Epithelial cell of prostate (primary cell): ENCODE measurements at places on chromosomes 6 and 20.

GRCh38 chr20:11018668-11019170 lies 344.9 kb upstream of the JAG1 start:
- no peak for DNase-seq

DNA sequence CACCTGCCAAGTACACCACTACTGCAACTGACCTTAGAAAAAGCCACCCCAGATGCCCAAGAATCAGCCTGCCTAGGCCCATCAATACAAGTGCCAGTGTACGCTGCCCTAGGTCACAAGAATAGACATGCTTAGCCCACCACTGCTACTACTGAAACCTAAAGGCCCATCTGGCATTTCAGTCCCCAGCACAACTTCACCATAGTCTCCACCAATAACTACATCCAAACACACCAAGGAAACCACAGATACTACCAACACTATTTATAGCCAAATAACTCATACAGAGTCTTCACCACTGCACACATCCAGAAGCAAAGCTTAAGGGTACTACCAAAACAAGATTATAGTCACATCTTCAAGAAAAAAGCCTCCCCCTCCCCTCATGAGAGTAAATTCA lies 28.2 kb downstream of the TREML4 start:
- DNase-seq = no peak

DNA sequence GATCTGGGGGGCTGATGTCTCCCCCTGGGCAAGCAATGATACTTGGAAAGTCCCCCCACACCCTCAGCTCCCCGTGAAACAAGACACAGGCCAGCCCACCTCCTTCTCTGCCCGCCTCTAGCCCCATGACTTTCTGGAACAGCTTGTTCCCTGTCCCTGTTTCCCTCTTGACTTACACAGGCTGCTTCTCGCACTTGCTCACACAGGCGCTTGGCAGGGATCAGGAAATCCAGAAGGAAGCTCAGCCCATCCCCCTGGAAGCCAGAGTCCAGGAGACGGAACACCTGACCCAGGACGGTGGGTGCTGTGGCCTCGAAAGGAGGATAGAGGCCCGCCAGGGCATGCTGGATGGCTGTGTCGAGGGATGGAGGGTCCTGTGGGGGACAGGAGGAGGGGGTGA lies 14.8 kb downstream of the KIAA1755 start:
- no peak for DNase-seq

DNA sequence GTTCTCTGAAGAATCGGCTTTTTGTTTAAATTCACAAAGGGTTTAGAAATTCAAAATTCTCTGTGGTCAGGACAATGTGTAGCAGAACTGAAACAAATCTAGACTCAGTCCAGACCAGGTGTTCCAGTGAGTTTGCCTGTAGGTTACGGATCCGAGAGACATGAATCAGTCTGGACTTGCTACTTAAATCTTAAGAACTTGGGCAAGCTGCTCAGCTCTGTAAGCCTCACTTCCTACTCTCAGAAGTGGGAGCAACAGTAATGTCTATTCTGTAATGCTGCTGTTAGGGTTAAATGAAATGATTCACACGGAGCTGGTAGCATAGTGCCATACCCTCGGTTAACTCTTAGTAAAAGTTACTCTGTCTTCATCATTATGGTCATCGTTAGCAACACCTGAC lies 37.7 kb downstream of the HECA start:
- no peak for DNase-seq

DNA sequence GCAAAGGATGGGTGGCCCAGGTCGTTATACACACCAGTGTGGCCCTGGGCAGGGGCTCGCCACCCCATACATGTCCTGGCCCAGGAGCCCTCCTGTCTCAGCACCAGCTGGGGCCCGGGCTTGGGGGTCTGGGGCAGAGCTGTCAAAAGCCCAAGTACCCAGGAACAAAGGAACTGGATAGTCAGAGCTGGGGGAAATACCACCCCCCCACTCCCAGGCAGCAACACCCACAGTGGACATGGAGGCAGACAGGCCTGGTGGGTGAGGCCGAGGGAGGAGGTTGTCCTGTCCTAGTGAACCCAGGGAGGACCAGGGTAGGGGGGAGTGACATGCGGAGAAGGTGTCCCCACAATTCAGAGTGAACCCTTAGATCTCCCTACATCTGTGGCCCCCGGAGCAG lies 406.5 kb downstream of the CDH4 start:
- DNase-seq = no peak

DNA sequence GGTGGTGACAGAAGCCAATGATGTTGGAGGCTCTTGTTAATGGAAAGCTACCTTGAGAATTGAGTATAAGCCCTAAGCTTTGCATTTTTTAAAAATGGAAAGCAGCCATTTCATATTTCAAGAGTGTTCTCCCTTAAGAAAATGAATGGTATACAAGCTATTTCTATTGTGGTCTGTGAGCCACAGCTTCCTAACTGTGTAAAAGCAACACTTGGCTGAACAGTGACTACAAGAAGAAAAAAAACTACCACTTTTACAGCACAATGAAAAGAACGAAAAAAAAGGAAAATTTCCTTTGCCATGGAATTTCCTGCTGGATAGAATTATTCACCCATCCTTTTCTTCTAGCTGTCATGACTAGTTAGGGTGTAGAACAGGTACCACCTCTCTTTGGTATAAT lies 397.1 kb upstream of the BTBD3 start:
- no peak for DNase-seq

DNA sequence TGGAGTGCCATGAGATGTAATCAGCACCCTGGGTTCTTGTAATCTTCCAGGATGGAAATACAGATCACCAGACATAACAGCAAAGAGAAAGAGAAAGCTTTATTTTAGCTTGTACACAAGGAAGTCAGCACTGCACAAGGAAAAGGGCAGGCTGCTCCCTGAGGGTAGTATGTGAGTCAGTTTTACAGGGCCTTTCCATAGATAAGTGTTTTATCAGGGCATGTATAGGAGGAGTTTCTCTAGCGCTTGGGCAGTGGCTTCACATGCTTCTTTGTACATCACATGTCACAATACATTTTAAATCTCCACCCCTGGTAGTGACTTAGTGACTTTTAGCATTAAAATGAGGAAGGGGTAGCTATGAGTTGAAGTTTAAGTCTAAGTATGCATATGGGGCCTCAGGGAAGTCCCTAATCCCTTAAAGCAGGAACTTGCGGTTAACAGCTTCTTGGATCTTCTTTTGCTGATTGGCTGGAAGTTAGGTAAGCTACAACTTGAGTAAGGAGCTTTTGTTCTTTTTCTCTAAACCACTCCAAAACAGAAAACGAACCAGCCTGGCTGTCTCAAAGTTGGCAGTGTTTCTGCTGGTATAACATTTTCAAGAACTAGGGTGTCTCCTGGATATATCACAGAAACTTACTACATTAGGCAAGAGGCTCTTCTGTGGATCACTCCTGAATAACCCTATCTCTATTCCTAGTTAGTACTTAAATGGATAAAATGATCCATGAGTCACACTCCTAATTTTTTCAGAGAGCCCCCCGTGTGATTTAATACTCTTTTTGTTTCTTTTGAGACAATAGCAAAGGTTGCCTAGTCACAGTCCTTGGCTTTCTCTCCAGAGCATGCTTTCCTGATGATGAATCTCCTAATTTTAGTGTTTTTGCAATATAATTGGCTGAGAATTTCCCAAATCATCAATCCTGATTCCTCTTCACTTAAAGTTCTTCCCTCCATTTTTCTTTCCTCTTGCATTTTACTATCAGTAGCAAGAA lies 60.2 kb downstream of the MRAP2 start:
- peak; percentile 14 for DNase-seq

DNA sequence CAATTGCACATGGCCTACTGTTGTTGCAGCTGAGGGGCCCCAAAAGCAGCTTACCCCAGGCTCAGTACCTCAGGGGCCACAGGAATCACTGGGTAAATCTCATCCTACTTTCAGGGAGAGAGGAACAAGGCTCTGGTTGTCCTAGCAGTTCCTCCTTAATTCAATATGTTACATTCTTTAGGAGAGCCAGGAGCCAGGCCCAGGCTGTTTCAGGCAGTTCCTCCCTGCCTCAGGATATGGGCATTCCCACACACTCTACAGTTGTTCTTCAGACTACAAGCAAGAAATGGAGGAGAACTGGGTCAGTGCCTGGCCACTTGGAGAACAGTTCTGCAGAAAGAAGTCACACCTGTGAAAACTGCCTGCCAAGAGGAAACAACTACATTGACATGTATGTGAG lies 9.6 kb upstream of the BTN3A2 start:
- no peak for DNase-seq

DNA sequence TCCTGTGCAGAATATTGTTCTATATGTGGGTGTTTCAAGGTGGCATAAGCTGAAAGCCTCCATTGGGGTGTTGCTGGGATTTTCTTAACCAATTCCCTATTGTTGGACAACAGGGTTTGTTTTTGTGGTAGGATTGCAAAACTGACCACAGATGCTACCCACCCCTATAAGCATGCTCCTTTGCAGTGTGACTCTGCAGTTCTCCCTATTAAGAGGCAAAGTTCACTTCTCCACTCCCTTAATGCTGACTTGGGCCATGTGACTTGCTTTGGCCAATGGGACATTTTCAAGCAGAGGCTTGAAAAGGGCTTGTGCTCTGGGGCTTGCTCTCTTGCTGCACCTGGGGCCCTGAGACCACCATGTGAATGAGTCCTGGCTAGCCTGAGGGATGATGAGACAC lies 8.5 kb upstream of the ANGPT4 start:
- DNase-seq = no peak

DNA sequence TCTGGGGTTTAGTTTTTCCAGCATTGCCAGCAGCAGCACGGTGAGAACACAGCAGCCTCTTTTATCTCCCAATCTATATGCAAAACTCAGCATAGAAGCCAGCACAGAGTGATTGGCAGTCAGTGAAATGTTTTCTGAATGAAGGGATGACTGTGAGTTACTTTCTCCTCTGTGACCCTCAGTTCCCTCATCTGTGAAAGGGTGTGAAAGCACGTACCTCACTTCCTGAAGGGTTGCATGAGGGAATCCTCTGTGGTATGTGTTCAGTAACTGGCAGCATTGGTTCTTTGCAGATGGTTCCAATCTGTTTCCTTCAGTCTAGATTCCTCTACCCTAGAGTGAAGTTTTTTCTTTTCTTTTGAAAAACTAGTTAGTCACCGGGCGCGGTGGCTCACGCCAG lies 40.0 kb downstream of the EFCAB8 start:
- no peak for DNase-seq

GRCh38 chr6:3391902-3392458 lies 64.9 kb downstream of the SLC22A23 start:
- no peak for DNase-seq

DNA sequence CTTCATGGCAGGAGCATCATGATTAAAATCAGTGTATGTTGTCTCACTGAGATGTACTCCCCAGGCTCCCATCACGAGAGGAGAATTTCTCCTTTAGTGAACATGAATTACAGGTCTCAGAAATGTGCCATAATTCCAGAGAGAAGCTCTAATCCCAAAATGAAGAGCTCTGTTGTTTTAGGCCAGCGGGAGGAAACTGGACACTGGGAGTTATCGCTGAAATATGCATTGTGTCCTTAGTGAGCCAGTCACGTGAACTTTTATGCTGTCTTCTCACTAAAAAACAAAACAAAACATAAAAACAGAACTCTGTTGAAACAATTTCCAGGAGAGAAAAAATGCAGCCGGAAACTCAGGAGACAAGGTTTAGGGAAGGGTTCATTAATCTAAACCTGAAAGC lies 315.7 kb upstream of the NT5E start:
- DNase-seq = no peak

DNA sequence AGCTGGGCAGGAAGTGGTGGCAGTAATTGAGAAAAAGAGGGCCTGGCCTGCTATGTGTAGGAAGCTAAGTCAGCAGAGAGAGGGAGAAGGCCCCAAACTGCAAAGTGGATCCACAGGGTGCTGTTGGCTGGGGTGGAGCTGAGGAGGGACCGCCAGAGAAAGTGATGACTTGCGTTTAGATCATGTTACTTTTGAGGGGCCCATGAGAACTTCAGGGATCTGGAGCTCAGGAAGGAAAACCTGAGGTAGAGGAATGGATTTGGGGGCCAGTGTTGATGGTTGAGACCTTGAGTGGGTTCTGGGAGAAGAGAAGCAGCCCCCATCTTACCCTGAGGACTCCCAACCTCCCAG lies 155.5 kb downstream of the MRPL14 start:
- DNase-seq = no peak

- DNase-seq = no peak
These were observed 61.8 kb downstream of the PAX1 start for GRCh38 chr20:21767200-21767738.

GRCh38 chr6:27161946-27162603 lies 85.4 kb upstream of the PRSS16 start:
- no peak for DNase-seq

DNA sequence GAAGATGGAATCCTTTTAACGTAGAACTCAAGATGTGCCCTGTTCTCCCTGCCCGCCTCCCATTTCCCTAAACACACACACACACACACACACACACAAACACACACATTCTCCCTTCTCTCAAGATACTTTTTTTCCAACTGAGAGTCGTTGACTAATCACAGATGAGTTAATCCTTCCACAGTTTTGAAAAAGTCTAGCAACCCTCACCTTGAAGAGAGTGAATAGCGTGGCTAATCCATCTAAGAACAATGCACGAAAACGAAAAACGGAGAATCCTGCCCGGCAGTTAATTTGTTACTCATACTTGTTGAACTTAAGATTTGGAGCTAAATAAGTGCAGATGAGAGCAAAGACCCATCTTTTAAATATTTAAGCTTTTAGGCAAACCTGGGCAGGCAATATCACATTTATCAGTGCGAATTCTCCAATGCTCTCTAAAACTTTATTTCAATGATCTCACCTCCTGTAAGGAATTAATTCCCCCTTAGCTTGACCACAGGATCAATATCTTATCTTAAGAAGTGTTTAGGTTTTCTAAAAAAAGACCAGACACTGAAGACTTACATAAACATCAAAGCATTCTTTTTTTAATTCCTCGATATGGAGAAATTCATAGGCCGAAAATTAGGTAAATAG lies 1.1 kb downstream of the AGPAT4 start:
- DNase-seq = no peak

DNA sequence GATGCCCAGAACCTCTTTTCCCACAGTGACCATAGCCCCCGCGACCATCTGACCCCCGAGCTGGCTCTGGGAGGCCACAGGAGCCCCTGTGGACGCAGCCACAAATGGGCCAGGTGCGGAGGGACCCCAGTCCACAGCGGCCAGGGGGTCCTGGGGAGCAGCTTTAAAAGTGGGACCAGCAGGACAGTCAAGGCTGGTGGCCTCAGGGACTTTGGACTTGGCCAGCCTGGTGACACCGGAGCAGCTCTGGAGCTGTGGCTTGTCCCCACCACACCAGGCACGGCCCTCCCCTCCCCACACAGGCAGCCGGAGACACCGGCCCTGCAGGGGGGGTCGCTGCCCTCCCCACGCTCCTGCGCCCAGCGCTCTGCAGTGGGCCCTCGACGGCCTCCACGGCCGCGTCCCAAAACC lies 3.5 kb downstream of the FNDC11 start:
- no peak for DNase-seq

GRCh38 chr6:78487401-78487800 lies 379.9 kb upstream of the IRAK1BP1 start:
- no peak for DNase-seq

GRCh38 chr6:116373940-116374339 lies 3.2 kb downstream of the DSE start:
- peak; percentile 51 for DNase-seq

GRCh38 chr20:17439616-17440296 lies 91.4 kb downstream of the BFSP1 start:
- no peak for DNase-seq

- DNase-seq = no peak
These were observed 14.8 kb downstream of the ADGRF1 start for GRCh38 chr6:47027315-47027714.

- no peak for DNase-seq
These were observed 11.5 kb upstream of the BLOC1S5 start for GRCh38 chr6:8075704-8076103.

- no peak for DNase-seq
These were observed 486 bp downstream of the FKBP1A start for GRCh38 chr20:1392443-1392692.
